ENCODE measurements at places on chromosomes 1 and 21.

- DNase-seq, result peak; percentile 4
Observed at GRCh38 chr1:39196244-39197215, 8.0 kb upstream of the MACF1 start.

GRCh38 chr1:209107535-209107934 is 476.0 kb upstream of the CAMK1G start:
- DNase-seq, result no peak

DNA sequence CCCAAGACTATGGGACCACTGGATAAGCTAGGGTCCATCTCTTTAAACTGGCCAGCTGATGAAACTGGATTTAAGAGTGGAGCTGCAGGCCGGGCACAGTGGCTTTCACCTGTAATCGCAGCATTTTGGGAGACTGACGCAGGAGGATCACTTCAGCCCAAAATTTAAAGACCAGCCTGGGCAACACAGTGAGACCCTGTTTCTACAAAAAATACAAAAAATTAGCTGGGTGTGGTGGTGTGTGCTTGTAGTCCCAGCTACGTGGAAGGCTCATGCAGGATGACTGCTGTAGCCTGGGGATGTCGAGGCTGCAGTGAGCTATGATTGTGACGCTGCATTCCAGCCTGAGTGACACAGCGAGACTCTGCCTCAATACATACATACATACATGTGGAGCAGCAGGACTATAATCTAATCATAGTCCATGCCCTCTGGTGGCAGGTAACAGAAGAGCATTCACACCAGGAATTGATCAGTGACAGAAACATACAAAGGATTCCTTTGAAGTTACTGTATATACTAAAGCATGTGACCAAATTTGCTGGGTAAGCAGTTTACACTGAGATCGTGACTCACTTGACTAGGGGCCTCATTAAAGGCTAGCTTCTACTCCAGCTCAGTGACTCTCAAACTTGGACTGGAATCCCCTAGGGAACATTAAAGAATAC is 101.5 kb upstream of the SLFNL1 start:
- DNase-seq, result peak; percentile 78

DNA sequence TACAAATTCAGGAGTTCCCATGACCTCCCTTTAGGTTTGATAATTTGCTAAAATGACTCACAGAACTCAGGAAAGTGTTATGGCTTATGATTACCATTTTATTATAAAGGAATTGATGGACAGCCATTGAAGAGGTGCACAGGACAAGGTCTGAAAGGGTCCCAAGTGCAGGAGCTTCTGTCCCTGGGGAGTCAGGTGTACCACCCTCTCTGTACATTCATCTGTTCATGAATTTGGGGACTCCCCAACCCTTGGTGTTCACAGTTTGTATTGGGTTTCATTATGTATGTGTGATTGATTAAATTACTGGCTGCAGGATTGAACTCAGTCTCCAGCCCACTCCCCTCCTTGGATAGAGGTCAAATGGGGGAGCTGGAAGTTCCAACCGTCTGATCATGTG is 10.8 kb upstream of the IL10RB start:
- no peak for DNase-seq

GRCh38 chr1:183632114-183632513 is 3.5 kb downstream of the ARPC5 start:
- no peak for DNase-seq

DNA sequence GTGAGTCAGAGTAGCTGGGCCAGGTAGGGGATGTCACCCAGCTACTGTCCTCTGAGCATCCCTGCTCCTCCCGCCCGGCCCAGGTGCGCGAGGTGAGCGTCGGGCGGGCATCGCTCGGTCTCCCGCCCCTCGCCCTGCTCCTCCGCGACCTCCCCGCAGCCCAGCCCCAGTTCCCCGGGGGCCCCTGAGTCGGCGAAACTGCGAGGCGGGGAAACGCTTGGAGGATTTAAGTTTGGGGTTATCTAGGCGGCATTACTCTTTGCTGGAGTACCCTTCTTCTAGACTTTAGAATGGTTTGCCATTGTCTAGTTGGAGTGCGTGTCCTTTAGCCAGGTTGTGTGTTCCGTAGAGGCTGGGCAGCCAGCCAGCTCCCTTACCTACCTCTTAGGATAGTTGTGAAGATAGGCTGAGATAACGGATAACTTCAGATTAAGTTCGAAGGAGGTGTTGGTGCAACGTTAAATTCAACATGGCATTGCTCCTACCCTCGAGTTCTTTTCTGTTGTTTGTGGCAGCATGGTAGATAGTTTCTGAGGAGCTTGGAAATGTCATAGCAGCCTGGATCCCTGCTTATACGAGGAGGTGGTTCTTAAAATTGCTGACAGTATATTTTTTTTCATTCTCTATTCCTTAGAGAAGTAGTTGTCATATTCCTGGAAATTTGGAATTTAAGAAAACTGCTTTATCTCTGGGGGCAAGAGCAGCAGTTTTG is 697 bp downstream of the AGO3 start:
- no peak for DNase-seq

DNA sequence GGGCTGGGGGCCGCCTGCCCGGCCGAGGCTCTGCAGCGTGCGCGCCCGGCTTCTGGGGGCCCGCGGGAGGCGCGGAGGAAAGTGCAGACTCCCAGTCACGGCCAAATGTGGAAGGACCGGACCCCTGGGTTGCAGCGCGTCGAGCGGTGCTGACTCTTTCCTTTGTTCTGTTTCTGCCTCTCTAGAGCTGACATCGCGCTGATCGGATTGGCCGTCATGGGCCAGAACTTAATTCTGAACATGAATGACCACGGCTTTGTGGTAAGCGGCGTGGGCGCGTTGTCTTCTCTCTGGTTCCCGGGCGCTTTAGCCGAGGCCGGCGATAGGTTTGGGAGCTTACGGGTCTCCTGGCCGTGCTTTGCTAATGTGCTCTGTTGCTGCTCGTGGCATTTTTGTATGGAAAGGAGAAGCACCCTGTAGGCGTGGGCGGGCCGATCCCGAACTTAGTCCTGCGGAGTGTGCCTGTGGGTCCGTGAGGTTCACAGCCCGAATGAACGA is 629 bp downstream of the PGD start:
- DNase-seq, result no peak

GRCh38 chr1:9191231-9191630 is 43.3 kb upstream of the H6PD start:
- DNase-seq, result no peak

DNA sequence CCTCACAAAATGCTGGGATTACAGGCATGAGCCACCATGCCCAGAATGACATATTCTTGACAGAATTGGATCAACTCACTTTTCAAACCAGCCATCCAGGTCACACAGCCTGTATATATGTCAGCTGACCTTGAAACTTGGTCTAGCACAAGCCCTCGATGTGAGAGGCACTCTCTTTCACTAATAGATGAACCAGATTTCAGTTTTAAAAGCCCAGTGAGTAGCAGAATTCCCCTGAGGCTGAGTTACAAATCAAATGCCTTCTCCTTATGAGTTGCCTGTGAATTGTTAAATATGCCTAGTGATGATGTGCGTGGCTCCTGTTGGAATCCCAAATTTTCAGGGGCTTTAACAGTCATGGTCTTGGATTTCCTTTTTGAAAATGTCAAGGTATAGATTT is 88.7 kb downstream of the CD247 start:
- no peak for DNase-seq

GRCh38 chr1:66758241-66758755 is 6.0 kb downstream of the DYNLT5 start:
- no peak for DNase-seq

DNA sequence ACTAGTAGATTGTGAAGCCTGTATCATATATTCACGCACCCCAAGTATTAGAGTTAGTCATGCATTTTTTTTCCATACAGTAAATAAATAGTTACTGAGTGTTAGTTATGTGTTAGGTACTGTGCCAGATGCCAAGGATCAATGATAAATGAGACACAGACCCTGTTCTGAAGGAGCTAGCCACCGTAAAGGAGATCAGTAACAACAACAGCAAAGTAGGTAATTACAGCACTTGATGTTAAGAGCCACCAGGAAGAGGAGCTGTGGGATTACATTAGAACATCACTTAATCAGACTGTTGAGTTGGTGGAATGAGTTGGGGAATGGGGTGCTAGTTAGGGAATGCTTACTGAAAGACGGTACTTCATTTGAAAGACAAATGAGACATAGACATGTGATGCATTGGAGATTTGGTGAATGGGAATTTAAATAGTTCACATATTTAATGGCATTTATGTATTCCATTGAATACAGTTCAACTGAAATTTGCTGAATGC is 21.0 kb downstream of the PRKAA2 start:
- DNase-seq, result no peak

- peak; percentile 11 for DNase-seq
Observed at GRCh38 chr21:32957545-32957944, 68.2 kb upstream of the OLIG2 start.

- DNase-seq, result peak; percentile 70
Observed at GRCh38 chr21:31335957-31336738, 7.9 kb downstream of the TIAM1 start.

- DNase-seq, result no peak
Observed at GRCh38 chr1:162562470-162562828, 927 bp downstream of the UAP1 start.

GRCh38 chr1:46637444-46638083 is 21.0 kb upstream of the MOB3C start:
- DNase-seq, result no peak

- no peak for DNase-seq
Observed at GRCh38 chr1:44029260-44029910, 1.9 kb downstream of the SLC6A9 start.

GRCh38 chr1:21104683-21105082 is 72.0 kb downstream of the EIF4G3 start:
- no peak for DNase-seq

DNA sequence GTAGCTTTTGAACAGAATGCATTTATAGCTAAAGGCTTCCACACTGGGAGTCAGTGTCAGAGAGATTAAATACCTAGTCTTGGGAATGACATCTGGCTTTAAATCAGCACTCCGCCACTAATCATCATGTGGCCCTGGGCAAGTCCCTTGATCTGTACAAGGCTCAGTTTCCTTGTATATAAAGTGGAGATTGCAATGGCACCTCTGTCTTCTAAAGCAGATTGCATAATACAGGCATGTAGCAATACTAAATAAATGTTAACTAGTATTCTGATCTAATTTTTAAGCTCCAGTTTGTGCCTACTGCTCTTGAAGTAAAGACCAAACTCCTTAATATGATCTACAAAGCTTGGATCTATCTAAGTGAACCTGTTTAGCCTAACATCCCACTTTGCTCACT is 249.4 kb downstream of the PLPP3 start:
- DNase-seq, result no peak

DNA sequence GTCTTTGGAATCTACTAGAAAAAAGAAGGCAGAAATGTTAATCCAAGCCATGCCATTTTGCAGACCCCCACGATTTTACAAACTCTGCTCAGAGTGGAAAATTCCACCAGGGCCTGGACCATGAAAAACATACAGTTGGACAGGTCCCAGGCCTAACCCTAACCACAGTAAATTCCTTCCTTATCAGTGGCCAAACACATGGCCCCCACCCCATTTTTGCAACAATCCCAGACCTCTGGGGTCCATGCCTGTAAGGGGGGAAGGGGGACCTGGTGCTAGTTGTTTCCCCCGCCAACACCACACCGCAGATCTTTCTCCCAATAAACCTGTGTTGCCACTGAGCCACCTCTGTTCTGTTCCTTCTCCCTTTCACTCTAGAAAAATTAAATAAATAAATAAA is 1352.7 kb downstream of the AMY1C start:
- peak; percentile 62 for DNase-seq

- DNase-seq, result no peak
Observed at GRCh38 chr1:50877641-50878040, 82.4 kb downstream of the FAF1 start.

DNA sequence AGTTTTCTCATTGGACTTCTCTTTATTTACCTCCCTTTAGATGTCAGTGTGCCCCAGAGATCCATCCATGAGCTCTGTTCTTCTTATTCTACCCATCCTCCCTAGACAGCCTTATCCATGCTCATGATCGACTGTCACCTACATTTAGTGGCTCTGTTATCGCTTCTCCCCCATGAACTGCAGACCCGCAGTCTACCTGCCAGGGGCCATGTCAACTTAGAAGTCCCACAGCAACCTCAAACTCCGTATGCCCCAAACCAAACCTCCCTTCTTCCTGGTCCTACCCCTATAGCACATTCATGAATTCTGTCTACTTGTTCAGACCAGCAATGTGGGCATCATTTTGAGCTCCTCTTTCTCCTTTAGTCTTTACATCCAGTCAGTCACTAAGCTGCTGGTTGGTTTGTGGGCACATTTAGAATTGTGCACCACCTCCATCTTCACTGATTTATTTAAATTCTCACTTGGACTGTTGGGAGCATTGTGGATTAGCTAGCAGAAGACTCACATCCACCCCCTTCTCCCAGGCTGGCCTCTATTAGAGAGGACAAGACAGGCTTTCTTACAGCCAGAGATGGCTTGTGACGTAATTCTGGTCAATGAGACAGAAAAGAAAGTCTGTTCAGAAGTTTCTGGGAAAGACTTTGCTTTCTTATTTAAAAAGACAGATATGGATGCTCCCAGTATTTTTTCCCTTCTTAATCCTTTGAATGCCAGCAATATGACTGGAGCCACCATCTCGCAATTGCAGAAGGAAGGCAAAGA is 19.1 kb downstream of the C1orf116 start:
- no peak for DNase-seq

DNA sequence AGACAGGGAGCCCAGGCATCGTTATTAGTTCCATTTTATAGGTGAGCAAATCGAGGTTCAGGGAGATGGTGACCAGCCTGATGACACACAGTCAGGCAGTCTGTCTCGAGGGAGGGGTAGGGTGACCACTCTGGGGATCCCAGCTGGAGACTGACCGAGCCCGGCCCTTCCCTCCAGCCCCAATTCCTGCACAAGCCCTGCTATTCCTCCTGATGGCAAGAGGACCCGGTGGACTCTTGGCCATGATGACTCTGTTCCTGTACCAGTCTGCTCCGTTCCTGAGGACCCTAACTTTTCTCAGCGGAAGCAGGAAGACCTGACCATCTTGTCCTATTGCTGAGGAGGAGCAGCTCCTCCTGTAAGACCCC is 391 bp downstream of the AGT start:
- no peak for DNase-seq

GRCh38 chr1:29197993-29198392 is 16.3 kb upstream of the SRSF4 start:
- DNase-seq, result no peak

GRCh38 chr1:89998306-89998705 is 3.4 kb downstream of the ZNF326 start:
- no peak for DNase-seq

- DNase-seq, result no peak
Observed at GRCh38 chr1:227072991-227073390, 132.9 kb downstream of the COQ8A start.

- DNase-seq, result no peak
Observed at GRCh38 chr21:43020177-43020576, 45.8 kb downstream of the PKNOX1 start.

DNA sequence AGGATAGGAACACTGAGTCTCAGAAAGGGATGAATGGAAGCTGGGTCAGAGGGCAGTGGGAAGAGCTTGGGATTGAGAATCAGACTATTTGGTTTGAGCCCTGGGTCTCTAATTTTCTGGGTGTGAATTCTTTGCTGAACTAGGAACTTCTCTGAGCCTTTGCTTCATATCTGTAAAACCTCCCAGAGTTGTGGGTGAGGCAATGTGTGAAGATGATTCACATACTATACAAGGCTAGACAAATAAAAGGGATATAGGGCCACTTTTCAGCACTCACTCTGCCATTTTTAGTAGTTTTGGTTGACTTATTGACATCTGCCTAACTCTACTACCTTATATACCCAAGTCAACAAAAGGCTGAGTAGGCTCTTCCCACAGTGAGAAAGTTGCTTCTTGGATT is 77.7 kb upstream of the JUN start:
- no peak for DNase-seq

- no peak for DNase-seq
Observed at GRCh38 chr1:190507357-190507756, 29.7 kb upstream of the BRINP3 start.

- DNase-seq, result no peak
Observed at GRCh38 chr1:69645477-69645876, 77.8 kb downstream of the LRRC7 start.

Data from islet precursor cell (in vitro differentiated cells).